CD4-positive, alpha-beta T cell treated with Interleukin-4 for 4 hours (primary cell): ENCODE measurements at places on chromosomes 7 and 10.

- DNase-seq: no peak
These were observed 316 bp downstream of the RBM48 start for GRCh38 chr7:92528958-92529264.

- DNase-seq: no peak
These were observed 98.9 kb downstream of the LHPP start for GRCh38 chr10:124560377-124561105.

- DNase-seq: no peak
These were observed 2.0 kb upstream of the IL2RA start for GRCh38 chr10:6064119-6064518.

- no peak for DNase-seq
These were observed 106.4 kb downstream of the EGFR start for GRCh38 chr7:55124989-55125875.

DNA sequence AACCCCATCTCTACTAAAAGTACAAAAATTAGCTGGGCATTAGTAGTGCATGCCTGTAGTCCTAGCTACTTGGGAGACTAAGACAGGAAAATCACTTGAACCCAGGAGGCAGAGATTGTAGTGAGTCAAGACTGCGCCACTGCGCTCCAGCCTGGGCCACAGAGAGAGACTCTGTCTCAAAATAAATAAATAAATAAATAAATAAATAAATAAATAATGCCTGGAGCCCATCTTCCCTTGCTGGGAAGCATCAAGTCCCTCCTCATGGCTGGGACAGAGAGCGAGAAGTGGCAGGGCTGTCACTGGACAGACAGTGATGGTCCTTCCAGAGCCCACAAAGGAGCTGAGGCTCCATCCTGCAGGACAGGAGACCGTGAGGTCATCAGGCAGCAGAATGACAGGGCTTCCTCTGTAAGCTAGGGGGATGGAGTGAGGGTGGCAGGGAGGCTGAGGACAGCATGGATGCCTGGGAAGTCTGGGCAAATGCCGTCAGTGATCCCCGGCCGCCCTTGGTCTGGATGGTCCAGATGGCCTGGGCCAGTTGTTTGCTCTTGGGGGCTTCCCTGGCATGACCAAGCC is 36.4 kb upstream of the ELN start:
- DNase-seq: no peak

DNA sequence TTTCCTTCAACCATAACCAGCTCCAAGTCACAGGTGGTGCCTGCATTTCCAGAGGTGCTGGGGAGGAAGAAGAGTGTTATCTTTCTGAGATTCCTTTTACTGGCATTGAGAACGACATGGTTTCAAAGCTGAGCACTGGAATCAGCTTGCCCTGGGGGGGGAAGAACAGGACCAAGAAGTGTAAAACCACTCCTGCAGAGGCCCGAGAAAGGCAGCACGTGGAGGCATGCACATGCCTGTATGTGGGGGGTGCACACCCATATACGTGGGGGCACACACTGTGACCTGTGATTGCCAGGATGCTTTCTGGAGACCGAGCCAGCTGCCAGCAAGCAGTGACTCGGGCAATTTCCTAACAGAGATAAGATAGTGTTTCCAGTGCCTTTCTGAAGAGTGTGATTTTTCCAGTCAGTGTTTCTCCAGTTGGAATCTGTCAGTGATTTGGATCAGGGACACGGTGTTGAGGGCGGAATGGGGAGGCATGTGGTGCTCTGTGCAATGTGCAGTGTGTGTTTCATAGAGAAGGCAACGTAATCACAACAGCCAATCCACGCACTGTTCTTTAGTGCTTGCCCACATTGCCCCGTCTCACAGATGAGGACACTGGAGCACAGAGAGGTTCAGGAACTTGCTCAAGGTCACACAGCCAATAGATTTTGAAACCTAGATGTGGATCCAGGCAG is 4.2 kb downstream of the LRRC27 start:
- no peak for DNase-seq

DNA sequence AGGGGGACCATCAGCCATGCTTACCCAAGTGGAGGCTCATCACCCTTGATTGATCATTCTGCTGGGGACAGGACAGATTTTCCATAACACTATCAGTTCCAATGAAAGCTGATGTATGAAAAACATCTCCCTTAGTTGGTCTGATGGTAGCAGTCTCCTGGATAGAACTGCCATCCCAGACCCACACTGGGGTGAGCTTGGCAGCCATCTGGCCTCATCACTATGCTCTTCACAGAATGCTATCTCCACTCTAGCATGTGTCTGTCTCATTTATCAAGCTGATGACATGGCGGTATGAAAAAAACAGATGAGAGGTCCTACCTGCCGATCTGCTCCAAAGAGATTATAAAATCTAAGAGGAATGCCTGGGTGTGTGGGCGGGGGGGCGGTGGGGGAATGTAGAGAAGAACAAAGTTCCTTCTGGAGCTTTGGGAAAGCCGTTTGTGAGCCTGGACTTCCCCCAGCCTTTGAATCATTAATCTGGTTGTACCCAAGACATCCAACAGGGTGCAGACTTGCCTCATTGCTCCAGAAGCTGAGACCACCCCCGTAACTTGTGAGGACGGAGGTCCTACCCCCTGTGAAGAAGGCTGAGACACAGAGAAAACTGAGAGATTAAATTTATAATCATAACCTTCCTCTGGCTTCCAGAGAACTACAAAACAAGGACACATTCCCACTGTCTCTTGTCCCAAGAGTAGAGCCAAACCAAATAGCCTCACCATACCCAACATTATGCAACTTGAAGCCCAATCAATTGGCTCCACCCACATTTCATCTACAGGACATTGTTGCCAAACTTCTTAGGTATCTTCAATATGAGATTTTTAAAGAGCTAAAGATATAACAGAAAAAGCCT is 340.8 kb downstream of the KCNMA1 start:
- no peak for DNase-seq

- no peak for DNase-seq
These were observed 34.4 kb downstream of the ERCC6 start for GRCh38 chr10:49504528-49504927.

DNA sequence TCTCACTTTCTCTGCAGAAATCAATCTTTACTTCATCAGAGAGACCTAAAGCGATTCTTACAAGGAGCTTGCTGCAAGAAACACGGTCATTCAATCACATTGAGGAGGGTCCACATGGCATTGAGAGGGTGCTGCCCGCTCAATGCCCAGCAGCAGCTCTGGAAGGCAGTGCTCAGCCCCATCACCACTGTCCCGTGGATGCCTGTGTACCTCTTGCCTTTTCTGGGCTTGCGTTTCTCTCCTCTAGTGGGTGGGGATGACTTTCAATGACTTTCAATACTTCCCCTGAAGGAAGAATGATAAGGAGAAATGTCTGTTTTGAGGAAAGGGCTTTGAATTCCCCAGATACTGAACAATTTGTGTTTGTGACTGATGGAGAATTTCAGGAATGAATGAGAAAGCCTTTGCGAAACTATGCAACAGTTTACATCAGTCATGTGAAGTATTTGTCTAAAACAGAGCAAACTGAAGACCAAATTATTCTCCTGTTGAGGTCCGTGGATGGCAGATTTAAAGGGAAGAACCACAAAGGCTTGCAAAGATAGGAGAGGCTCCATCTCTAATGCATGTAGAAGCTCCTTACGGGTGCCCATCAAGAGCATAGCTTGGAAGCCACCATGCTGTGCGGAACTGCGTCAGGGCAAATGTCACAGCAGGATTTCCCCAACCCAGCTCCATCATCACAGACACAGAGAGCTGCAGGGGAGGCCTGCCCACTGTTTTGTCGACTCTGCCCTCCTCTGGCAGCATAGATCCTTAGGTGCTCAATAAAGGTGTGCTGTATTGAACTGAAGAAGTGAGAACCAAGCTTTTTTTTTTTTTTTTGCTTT is 6.6 kb upstream of the ZNF22 start:
- DNase-seq: no peak

DNA sequence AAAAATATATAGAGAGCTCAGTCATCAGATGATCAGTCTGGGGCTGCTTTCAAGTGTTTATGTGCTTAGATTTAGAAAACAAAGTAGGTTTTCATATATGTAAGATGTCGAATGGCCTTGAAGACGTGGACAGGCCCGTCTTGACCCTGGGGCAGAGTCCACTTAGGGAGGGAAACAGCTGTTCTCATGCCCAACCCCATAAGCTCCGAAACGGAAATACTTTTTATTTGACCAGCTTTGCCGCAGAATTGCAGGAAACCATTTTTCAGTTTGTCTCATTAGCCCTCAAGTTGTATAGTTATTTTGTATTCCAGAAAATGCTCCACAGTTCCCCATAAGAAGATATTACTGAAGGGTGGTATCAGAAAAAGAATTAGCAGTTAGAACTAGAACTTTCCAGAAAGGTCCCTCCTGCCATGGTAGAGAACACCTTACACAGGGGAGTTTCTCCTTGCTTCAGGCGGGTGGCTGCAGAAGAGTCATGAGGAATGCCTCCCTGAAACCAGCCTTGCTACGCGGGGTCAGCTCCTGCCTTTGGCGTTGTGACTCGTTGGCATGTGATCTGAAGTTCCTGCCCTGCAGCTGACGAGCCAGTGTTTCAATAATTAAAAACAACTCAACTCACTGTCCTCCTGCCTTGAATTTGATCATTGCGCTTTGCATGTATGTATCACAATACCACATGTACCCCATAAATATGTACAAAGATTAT is 192.7 kb downstream of the CELF2 start:
- DNase-seq: no peak

DNA sequence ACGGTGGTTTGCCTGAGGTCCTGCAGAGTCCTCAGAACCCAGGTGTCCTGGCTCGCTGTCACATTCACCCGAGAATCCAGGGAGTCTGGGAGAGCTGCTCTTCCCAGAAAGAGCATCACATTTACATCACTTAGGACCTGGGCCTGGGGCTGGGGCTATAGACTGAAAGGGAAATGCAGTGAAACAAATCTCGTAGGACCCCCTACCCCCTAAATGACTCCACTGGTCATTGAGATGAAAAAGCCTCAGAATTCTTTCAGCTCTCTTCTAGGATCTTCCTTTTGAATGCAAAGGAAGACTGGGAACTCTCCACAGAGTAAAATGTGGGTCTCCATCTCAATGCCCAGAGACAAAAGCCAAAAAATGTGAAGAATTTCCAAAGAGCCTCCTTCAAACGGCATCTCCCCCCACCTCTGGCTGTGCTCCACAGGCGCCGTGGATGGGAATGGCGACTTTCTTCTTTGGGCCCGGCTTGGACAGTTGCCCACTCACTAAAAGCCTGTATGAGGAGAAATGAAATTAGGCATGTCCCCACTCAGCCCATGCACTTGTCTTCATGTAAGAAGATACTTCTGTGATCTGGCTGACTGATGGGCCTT is 49.0 kb upstream of the PODXL start:
- no peak for DNase-seq

- DNase-seq: no peak
These were observed 39.7 kb downstream of the POU6F2 start for GRCh38 chr7:39017369-39017915.

- DNase-seq: no peak
These were observed 42.1 kb upstream of the PLXNA4 start for GRCh38 chr7:132618271-132618955.

DNA sequence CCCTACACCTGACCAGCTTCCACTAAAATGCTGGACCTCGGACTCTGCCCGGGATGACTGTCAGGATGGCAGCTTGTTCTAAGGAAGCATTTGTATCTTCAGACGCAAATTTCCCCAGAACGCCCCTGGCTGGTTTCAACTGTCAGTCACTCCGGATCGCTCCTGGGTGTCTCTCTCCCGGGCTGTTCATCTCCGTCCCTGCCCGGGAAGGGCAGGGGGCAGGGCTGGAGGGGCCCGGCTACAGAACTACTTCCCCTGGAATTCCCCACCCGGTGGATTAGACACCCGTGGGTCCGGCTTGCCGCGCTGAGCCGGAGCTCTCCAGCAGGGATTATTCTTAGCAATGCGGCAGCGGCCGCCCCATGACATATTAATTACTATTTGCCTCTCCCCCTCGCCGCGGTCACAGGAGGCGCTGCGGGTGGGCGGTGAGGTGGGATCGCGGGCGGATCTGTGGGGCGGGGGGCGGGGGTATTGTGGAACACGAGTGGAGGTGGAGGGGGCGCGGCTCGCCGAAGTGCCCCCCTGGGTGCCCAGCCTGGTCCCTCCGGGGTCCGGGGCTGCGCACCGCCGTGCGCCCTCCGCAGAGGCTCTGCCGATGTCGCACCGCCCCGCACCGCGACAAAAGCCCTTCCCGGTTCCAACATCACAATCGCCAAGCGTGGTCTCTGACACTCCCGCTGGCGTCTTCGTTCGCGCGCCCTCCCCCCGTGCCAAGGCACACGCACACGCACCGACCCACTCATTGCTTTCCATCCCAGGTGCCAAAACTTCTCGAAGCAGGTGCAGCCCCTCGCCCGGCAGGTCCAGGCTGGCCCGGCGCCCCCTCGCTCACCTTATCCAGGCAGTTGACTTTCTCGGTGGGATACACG is 276.1 kb upstream of the NEBL start:
- DNase-seq: no peak

GRCh38 chr7:138843632-138844580 is 45.9 kb upstream of the ATP6V0A4 start:
- DNase-seq: no peak

DNA sequence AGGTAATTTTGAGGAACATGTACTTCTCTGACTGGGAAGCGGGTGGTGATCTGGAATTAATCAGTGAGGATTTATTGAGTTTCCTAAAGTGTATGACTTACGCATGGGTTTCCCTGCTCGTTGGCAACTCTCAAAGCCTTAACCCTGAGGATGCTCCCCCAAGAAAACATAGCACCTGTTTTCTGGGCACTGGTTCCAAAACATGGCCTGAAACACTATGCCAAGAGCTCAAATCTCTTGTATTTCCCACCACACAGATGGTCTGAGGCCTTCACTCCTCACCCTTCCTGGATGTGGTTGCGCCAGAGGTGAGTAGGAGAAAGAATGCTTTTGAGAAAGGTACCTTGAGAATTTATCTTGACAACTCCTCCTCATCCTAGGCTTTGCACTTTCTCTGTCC is 250.4 kb downstream of the FZD1 start:
- DNase-seq: no peak

- no peak for DNase-seq
These were observed 72.9 kb upstream of the KMT2C start for GRCh38 chr7:152508701-152509100.

GRCh38 chr7:39709768-39710311 is 86.5 kb downstream of the RALA start:
- DNase-seq: no peak

- DNase-seq: no peak
These were observed 295.9 kb downstream of the TNS3 start for GRCh38 chr7:47285860-47286491.

- no peak for DNase-seq
These were observed 155.7 kb downstream of the CUX1 start for GRCh38 chr7:101973130-101973529.

GRCh38 chr7:124959676-124960075 is 30.1 kb upstream of the POT1 start:
- no peak for DNase-seq

- no peak for DNase-seq
These were observed 6.6 kb downstream of the AFAP1L2 start for GRCh38 chr10:114397651-114398145.

DNA sequence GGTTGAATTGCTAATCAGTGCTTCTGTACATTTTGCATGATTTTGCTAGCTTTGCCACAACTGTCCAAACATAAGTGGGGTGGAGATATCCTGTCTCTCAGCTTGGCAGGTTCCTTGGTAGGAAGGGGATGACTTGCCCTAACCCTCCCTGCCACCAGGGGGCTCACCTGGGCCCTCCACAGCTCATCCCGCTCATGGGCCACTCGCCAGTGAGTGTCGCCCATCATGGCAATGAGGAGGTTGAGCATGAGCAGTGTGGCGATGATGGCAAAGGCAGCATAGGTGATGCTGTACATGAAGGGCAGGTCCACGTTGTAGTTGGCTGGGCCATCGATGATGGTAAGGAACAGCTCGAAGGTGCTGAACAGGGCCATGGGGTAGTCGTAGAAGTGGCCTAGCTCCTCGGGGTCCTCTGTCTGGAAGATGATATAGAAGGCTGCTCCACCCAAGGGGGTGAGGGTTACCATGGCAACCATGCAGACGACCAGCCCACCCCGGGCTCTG is 12.2 kb downstream of the TRPV6 start:
- DNase-seq: no peak
